Activated naive CD4-positive, alpha-beta T cell (primary cell): ENCODE measurements at places on chromosomes 11 and 22.

- no peak for DNase-seq
Observed at GRCh38 chr22:24506802-24507438, 11.8 kb downstream of the UPB1 start.

GRCh38 chr11:1158681-1159487, 1.1 kb downstream of the MUC5AC start:
- no peak for DNase-seq

DNA sequence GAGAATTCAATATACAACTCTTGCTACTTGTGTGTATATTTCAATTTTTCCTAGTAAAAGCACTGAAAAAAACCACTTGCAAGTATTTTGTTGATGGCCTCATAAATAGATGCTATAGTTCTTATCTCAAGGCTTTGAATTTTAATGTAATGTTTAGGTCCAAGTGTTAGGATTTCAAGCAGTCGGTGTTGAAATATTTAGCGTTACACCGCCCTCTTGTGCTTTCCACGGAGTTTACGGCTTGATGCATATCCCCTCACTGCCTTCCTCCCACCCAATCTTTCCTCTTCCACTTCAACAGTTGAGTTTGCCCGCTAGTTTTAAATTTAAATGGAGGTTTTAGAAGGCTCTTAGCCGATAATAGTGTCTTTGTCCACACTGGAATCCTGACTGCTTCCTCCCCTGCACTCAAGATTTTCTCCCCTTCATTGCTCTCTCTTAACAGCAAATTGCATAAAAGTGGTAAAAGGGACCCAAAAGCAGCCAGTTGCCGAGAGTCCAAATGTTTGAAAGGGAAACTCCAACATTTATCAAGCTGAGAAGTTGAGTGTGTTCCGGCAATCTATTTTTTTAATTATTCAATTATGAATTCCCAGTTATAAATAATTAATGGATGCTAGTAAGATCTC, 25.9 kb upstream of the HTATIP2 start:
- no peak for DNase-seq

DNA sequence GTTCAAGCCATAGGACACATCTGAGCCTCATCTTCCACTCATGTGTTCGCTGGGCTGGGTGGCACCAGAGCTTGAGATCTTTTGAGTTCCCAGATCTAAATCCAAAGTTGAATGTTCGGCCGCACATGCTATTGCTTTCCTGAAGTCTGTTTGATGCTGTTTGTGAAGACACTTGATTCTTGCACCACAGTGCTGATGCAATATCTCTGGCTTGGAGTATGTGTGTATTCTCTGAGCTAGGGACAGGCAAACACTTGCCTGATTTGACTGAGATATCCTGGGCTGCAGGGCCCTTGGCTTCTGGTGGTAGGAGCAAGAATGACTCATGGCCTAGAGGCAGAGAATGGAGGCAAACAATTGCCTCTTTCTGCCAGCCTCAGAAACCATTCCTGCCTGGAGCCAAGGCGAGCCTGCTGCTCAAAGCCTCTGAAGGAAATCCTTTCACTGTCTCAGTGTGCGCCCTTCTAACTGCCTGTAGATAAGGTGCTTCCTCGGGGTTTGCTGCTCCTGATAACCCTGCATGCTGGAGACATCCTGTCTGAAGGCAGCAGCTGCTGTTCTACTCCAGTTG, 73.0 kb downstream of the CYB5R2 start:
- no peak for DNase-seq

- no peak for DNase-seq
Observed at GRCh38 chr22:35777335-35777975, 59.8 kb downstream of the APOL5 start.

DNA sequence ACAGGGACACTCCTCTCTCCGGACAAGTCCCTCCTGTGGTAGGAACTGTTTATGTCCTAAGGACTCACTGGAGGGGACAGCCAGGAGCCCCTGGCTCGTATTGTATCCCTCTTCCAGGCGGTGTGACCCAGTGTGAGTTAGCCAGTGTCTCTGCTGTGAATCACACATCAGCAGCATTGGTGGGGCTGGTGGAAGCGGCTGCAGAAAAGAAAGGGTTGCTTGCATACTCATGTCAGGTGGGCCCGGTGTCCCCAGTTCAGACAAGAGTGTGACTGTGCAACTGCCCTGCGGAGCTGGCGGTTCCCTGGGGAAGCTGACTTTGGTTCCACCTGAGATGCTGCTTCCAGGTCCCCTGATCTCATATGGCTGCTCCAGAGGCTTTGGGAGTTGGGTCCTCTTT, 99.4 kb downstream of the ZBTB16 start:
- no peak for DNase-seq

DNA sequence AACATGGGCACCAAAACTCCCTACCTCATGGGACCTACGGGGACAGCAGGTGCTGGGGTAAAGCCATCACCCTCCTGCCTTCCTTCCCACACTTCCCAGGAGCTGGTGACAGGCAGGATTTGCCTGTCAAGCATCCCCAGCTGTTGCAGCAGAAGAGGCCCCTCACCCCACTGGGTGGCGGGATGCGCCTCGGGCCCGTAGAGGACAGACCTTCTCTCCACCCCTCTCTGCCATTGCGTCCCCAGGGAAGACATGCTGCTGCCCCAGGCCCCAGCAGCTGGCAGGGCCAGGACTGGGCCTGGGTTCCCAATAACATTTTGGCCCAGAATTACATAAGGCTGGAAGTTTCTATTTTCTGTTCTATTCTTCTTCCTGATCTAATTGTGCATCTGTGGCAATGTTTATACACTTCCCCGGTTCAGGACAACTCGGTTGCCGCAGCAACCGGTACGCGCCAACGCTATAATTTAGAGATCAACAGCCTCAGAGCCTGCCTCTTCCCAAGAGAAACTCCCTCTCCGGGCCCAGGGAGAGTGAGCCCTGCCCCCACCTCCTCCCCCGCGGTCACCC, 25.4 kb downstream of the KCNJ4 start:
- DNase-seq = no peak

DNA sequence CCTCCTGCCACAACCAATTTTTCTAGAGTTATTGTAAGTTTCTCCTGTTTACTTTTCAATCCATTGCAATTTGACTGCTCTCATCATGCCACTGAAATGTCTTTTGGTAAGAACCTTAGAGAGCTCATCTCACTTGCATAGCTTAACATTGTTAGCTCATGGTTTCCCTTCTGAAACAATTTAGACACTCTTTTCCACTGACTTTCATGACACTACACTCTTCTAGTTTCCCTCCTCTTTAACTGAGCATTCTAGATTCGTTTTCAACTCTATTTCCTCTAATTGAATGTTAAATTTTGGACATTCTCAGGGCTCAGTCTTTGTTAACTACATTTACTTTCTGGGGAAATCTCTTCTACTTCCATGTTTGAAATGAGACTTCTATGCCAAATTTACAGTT, 369.1 kb downstream of the JRKL start:
- no peak for DNase-seq

- no peak for DNase-seq
Observed at GRCh38 chr11:2664376-2664775, 35.4 kb downstream of the KCNQ1OT1 start.

DNA sequence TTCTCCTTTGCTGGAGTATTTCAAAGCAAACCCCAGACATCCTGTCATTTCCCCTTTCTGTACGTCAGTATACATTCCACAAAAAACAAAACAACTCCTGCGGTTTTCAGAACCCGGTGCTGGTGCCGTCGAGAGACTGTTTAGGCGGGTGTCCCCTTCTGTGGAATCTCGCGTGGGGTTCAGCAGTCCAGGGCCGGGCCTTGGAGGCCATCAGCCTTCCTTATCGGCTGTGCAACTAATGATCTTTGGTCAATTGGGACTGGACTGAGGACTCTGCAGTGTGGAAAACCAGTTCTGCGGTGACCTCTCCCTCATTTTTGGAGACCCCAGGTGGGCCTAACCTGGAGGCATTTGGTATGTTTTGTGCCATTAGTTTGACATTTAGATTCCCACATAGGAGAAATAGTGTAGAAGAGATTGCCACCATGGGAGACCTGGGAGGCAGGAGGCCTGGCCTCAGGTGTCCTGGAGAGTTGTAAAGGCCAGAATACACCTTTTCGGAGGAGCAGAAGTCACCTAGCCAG, 84.4 kb downstream of the TBC1D22A start:
- DNase-seq = no peak

DNA sequence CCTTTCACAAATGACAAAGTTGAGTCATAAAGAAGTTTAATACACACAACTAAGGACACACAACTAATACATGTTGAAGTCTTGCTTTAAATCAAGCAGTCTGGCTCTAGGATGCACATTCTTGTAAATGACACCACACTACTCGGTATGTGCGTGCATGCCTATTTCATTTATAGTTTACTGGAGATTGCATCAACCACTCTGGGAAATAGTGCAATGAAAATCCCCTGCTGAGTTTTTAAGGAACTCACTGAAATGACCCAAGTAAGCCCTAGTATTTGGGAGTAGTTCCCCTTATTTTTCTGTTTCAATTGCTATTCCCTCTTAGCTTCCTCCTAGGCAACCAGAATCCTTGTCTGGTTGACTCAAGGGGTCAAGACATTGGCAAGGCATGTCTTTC, 160.2 kb upstream of the LARGE1 start:
- no peak for DNase-seq

GRCh38 chr11:68549789-68550484, 89.4 kb downstream of the PPP6R3 start:
- no peak for DNase-seq

GRCh38 chr11:28756977-28757376, 648.8 kb downstream of the METTL15 start:
- no peak for DNase-seq

GRCh38 chr11:109026891-109027489, 362.1 kb downstream of the DDX10 start:
- no peak for DNase-seq

GRCh38 chr11:57453543-57454177, 6.7 kb upstream of the RTN4RL2 start:
- DNase-seq = no peak

- DNase-seq = no peak
Observed at GRCh38 chr22:39825661-39826102, 67.9 kb downstream of the ENTHD1 start.

- no peak for DNase-seq
Observed at GRCh38 chr11:45444796-45445195, 158.7 kb upstream of the SYT13 start.

DNA sequence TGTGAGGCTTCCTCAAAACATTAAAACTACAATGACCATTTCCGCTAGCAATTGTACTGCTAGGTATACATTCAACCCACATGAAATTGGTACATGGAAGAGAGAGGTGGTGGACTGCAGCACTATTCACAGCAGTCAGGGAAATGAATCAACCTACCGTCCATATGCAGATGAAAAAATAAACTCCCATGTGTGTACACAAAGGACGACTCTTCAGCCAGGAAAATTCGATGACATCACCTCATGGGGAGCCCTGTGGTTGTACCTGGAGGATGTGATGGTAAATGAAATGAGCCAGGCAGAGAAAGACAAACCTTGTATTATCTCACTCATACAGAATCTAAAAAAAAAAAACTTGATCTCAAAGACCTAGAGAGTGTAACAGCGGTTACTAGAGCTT, 23.3 kb downstream of the RFPL3 start:
- DNase-seq = no peak

GRCh38 chr22:45731041-45731797, 59.6 kb downstream of the ATXN10 start:
- no peak for DNase-seq

DNA sequence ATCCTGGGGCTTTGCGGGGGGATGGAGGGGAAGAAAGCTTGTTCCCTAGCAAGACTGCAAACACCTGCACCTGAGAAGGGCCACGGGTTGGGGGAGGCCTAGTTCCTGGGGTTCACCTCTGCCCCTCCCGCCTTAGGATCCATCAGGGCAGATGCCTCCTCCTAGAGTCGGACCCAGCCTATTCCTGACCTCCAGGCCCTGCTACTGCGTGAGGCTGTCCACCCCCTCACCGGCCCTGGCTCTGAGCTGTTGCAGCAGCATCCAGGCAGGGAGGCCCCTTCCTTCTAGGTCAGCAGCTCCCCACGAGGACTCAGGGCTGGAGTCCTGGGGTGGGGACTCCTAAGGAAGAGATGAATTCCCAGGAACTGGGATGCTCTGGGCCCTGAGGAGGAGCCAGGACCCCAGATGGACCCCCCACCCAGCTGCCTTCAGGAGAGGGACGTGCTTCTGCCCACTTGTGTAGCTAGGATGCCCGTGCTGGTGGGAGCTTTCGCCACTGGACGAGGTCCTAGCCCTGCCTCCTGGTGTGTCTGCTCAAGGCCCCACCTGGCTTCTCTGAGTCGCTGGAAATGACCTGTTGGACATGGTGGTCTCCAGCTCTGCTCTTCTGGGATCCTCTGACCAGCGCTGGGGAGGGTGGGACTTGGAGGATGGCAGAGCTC, 10.3 kb downstream of the MRGPRF start:
- DNase-seq = no peak

DNA sequence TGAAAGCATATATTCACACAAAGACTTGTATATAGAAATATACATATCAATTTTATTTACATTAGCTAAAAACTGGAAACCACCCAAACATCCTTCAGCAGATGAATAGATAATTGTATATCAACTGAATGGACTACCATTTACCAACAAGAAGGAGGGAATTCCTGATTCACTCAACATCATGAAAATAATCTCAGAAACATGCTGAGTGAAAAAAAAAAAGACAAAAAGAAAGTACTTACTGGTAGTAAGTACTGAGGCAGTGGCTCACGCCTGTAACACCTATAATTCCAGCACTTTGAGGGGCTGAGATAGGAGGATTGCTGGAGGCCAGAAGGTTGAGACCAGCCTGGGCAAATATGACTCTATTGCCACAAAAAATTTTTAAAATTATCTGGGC, 7.4 kb upstream of the IPO7 start:
- no peak for DNase-seq

DNA sequence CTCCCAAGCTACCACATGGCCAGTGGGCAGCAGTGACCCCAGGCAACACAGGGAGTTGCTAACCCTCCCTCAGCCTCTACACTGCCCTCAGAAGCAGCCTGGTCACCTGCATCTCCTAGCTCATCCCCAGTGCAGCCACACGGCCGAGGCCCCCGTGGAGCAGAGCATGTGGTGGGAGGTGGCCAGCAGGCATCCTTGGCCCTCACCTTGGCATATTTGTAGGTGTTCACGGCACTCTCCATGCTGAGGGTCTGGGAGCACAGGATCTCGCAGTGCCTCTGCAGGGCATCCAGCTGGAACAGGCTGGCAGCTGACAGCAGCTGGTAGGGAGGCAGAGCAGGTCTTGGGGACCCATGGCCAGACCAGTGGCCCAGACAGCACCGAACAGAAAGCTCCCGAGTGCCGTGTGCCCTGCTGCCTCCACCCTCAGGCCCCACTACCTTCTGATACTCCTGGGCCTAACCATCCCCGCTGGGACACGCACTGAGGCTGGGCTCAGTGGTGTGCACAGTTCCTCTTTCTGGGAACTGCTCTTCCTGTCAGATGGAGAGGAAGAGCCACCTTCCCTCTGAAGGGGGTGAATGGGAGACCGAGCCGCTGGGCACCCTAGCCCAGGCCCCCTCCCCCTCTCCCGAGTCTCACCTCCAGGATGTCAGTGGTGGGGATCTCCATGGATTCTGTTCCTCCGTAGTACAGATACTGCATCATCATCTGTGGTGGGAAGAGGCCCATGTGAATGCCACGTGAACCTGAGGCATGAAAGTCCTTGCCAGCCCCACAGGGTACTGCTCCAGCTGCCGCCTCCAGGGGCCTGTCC, 48.8 kb downstream of the NAT10 start:
- DNase-seq = no peak

GRCh38 chr11:88344869-88345268, 7.3 kb upstream of the CTSC start:
- DNase-seq = no peak

GRCh38 chr11:125496529-125496857, 428 bp upstream of the FEZ1 start:
- DNase-seq = no peak

- DNase-seq = no peak
Observed at GRCh38 chr22:33166206-33166605, 108.0 kb upstream of the SYN3 start.

- no peak for DNase-seq
Observed at GRCh38 chr11:109120341-109120740, 301.6 kb upstream of the C11orf87 start.
